ENCODE measurements at places on chromosomes 3 and 15. TPM values are rescaled to one million over a fixed set of nuclear protein-coding genes. Genes with fewer than 3 reads are reported as not detected.

The SLC27A2 gene
- 6.0 TPM for total RNA-seq

DNA sequence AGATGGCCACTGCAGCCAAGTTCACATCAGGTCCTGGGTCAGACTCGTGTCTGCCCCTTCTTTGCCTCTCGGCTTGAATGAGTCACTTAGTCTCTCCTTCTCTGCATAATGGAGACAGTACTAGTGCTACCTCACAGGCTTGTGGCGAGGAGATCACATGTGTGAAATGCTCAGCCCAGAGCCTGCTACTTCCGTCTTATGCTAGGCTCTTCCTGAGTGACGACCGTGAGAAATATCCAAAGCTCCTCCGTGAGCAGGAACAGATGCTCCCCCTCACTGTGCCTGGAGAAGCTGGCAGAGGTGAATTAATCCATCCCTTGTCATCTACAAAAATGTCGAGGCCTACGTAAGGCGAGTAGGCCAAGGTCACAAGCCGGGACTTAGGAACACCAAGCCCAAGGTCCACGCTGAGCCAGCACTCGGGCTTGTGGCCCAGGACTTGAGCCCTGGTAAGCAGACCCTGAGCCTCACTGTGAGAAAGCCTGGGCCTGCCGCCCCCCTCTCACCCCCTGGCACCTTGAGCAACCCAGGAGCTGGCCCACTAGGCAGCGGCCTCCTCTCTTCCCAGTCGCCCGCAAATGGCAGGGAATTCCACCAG, 17.9 kb downstream of the PAK6 start:
- DNase-seq: no peak

DNA sequence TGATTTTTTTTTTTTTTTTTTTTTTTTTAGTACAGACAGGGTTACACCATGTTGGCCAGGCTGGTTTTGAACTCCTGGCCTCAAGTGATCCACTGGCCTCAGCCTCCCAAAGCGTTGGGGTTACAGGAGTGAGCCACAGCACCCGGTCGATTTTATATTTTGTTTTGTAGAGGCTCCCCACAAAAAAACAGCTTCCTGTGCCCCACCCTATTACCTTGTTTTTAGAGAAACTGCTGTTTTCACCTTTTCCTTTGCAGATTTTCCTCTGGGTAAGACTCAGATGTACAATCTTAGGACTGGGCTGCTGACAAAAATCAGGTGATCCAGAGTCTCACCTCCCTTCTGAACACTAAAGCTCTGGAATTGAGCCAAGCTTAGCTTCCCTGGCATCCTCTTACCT, 20.6 kb downstream of the ARRDC4 start:
- no peak for DNase-seq

The PP2D1 gene
- total RNA-seq: not detected

DNA sequence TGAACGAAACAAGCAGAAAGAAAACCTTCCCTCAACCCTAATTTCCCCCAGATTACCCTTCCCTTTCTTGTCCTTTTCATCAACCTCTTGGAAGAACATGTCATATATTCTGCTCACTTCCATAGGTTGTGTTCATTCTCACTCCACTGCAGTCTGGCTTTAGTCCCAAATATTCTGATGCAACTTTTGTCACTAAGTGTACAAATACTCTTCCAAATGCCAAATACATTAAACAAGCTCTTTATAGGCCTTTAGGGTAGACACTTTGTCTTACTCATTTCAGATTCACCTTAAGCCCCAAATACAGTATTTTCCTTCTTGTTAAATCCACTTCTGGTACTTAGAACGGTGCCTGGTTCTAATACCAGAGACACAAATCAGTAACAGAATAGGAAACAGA, 406.5 kb upstream of the CDIN1 start:
- DNase-seq: no peak

DNA sequence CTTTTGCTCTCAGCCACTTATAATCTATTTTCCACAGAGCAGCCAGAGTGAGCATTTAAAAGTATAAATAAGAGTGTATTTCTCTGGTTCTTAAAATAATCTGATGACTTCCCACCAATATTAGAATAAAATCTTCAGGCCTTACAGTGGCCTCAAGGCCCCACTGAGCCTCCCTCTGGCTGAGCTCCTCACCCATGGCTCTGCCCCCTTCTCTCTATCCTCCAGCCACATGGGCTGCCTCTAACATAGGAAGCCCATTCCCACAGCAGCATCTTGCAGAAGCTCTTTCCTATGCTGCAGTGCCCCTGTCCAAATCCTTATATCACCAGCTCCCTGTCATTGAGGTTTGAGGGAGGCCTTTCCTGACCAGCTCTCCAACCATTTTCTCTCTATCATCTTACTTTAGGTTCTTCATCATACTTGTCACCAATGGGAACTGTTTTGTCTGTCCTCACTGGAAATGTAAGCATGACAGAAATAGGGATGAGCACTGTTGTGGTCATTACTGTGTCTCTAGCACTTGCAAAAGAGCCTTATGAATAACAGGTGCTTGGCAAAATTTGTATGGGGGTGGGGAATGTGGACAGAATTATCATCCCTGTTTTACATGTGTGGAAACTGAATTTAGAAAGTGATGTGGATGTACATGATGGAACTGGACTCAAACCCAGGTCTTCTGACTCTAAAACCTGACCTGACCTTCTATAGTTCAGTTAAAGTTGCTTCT, 250.6 kb downstream of the NR1D2 start:
- DNase-seq: no peak

The NEK10 gene
- 0.06 TPM for total RNA-seq

DNA sequence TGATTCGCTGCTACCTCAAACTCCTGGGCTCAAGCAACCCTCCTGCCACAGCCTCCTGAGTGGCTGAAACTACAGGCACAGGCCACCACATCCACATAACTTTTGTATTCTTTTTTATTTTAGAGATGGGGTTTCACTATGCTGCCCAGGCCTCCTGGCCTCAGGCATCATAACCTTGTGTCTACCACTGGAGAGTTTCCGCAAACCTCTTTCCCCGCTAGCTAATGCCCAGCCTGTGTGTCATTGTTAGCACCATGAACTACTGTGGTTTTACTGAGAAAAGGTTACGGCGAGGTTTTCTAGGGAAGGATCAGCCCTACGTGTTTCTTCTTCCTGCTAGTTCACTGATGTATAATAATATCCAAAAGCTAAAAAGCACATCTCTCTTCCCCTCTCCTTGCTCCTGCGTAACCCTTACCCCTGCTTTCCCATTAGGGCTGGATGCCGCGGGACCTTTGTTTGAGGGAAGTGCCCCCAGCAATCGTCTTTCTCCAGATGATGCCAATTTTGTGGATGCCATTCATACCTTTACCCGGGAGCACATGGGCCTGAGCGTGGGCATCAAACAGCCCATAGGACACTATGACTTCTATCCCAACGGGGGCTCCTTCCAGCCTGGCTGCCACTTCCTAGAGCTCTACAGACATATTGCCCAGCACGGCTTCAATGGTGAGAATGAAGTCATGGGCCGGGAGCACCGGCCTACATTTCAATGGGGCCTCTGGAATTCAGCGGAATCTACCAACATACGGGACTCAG, 113.7 kb downstream of the LIPC start:
- DNase-seq: no peak

The GPR27 gene
- 1.2 TPM for total RNA-seq

DNA sequence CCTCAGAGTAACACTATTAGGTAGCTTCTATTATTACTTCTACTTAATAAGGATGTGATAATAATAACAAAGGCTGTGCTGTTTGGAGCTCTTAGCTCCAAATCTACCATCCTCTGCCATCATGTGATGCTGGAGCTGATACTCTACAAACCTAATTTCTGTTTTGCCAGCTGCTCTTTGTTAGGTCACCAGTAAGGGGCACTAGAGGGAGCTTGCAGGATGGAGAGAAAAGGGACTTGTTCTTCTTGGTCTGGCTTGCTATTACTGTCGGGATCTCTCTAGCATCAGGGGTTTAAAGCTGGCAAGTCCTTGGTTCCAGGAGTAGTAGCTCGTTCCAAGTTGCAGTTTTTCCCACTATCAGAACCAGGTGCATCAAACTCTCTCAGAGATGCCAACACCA, 194.9 kb upstream of the KBTBD8 start:
- no peak for DNase-seq

GRCh38 chr15:52680041-52680391, 828 bp upstream of the ATOSA start:
- no peak for DNase-seq

GRCh38 chr3:36763850-36764703, at the start of gene DCLK3:
DCLK3 (minus strand) TSS chr3:36764553; CDS start chr3:36764263, 290 bp downstream.
- DNase-seq: no peak

The EFCC1 gene
- not detected for total RNA-seq

The ADGRG7 gene
- not detected for total RNA-seq

DNA sequence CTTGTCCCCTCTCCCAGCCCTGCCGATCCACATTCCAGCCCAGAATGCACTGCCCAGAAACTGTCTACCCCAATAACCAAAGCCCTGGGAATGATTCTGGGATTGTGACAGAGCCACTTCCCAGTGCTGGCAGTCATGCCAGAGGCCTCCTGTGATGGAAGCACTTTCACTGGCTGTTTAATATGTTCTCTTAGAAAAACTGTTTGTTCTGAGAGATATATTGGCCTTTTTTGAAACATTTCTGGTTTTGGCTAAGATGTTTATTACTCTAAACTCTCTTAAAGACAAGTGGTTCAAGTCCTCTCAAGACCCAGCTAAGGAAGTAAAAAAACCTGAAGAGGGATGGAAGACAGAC, 74.0 kb upstream of the HACD2 start:
- no peak for DNase-seq
